Kidney (tissue), 22 donors: ENCODE measurements at places on chromosomes 13 and 19. TPM values are rescaled to one million over a fixed set of nuclear protein-coding genes. Genes with fewer than 3 reads are reported as not detected.

Gene NLRP4
- total RNA-seq = 0.06 TPM

DNA sequence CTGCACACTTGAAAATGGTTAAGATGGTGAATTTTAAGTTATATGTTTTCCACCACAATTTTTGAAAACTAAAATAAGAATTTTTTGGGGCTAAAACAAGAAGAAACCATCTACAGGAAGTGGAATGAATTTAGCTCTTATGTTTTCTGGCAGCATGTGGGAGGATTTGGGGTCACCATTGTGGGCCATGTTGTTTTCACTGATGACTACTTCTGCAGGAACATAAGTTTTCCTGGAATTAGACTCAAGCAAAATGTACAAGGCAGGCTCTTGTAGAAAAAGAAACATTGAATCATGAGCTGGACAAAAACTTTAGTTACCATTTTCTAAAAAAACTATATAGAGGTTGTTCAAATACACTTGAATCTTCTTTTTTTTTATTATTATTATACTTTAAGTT lies 125.3 kb upstream of the C1QTNF9B start:
- no peaks in the 10 kb centered on the region for H3K27me3 ChIP-seq
- no peaks in the 10 kb centered on the region for H3K36me3 ChIP-seq
- no peaks in the 10 kb centered on the region for H3K4me1 ChIP-seq
- DNase-seq = no peak
- no peak overlapping the region for H3K4me3 ChIP-seq

Gene CDX2
- not detected for total RNA-seq

DNA sequence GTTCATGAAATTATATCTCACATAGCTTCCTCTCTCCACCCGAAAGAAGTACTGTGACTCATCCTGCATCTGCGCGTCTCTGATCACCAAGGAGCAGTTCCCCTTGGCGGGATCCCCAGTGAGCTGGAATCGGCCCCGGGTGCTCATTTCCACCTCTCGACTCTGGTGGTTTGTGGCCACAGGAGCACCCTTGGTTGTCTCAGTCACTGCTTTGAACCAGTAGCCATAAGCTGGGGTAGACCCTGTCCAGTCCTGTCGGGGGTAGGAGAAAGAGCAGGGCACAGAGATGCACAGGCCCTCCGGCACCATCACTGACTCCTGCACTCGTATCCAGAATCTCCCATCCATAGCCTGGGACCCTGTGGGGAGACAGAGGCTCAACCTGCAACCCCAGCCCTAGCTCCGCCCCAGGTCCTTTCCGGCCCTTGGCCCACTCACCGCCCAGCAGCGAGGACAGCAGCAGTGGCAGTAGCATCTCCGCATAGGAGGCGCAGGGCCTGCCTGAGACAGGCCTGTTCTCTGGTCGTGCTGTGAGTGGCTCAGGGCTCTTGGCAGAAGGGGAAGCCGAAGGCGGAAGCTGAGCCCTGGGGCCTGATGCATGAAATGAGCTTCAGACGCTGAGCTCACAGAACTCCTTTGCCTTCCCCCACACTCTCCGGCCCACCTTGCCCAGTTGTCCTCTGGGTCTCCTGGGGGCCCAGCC lies at the start of gene SIGLEC10:
Gene SIGLEC10 (minus strand): TSS at position 536 of the 703 bp plus-strand sequence. CDS start 61 bp downstream, at position 475.
- DNase-seq = no peak
- H3K27me3 ChIP-seq = no peaks in the 10 kb centered on the region
- no peaks in the 10 kb centered on the region for H3K36me3 ChIP-seq
- no peak within 1 kb of the TSS for H3K27ac ChIP-seq
- no peaks in the 10 kb centered on the region for H3K4me1 ChIP-seq

- DNase-seq = no peak
- H3K4me3 ChIP-seq = no peak overlapping the region
- H3K36me3 ChIP-seq = no peaks in the 10 kb centered on the region
- no peaks in the 10 kb centered on the region for H3K4me1 ChIP-seq
These were observed 21.8 kb downstream of the HCN2 start for GRCh38 chr19:611481-611868.

Gene LSR
- total RNA-seq = 87.2 TPM

GRCh38 chr13:29887030-29887557 lies 36.7 kb upstream of the UBL3 start:
- H3K36me3 ChIP-seq = no peaks in the 10 kb centered on the region
- no peaks in the 10 kb centered on the region for H3K4me1 ChIP-seq
- DNase-seq = no peak
- H3K4me3 ChIP-seq = no peak overlapping the region

Gene TTC9B
- total RNA-seq = not detected

Gene CEACAM8
- not detected for total RNA-seq

Gene CLIP3
- 10.3 TPM for total RNA-seq

Gene ZNF585A
- total RNA-seq = 10.2 TPM
